Activated CD8-positive, alpha-beta memory T cell treated with anti-CD3 and anti-CD28 coated beads, Interleukin-2, amount 50 U/mL, for 4 hours (primary cell): ENCODE measurements at places on chromosomes 11 and 22.

DNA sequence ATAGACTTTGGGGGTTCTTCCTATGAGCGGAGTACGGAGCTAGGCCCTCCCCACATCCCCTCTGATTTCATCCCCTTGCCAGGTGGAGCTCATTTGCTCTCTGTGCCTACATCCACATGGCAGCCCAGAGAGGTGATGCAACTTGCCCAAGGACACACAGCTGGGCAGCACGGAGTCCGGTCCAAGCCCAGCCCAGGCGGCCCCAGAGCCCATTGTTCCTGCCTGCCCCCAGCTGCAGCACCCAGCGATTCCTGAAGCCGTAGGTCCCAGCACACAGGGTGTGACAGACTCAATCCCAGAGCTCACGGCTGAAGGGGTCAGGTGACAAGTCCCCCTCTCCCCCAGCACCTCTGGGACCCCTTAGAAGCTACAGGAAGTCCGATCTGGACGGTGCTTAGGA is 22.2 kb upstream of the RFPL3 start:
- no peak for DNase-seq

GRCh38 chr11:126164781-126165180 is 46.7 kb downstream of the RPUSD4 start:
- DNase-seq, result no peak

DNA sequence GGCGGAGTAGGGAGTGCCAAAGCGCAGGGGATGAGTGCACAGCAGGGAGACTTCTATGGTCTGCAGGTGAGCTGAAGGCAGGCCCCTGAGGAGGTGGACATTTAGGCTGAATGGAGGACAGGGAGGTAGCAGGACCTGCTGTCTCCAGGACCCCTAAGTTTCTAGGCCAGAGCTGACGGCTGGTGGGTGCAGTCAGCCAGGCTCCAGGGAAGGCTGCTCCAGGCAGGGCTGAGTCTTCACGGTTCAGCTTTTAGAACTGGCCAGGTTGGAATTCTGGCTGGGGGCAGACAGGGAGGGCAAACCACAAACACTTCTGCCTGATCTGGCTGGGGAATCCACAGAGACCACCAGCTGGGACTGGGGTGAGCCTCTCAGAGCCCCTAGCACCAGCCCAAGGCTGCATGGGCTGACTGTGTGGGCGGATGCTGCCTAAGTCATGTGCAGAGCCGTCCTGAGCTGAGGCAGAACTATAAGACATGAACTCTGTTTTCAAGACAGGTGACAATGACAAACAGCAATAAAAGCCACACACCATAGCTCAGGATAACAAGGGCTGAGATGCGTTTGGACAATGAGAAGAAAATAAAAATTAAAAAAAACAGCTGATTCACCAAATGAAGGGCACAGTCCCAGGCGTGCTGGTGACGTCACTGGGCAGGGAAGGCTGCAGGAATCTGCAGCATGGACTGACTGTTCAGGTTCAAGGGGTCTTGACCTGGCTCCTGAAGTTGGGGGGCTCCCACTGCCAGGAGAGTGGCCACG is 10.4 kb upstream of the MALAT1 start:
- no peak for DNase-seq

DNA sequence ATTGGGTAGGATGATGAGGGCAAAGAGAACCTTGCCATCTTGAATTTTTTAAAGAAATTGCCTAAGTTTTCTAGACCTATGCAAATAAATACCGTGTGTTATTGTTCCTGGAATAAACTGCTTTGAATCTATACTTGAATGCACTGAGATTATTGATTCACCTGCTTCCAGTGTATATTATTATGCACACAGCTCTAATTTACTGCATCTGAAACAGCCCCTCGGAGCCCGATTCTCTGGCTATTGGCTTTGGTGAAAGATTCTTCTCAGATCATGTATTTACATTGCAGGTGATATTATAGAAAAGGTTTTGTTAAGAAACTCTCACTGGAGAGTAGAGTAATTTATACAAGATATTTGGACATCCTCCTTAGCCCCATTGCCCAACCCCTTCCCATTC is 254.2 kb downstream of the TENM4 start:
- no peak for DNase-seq

DNA sequence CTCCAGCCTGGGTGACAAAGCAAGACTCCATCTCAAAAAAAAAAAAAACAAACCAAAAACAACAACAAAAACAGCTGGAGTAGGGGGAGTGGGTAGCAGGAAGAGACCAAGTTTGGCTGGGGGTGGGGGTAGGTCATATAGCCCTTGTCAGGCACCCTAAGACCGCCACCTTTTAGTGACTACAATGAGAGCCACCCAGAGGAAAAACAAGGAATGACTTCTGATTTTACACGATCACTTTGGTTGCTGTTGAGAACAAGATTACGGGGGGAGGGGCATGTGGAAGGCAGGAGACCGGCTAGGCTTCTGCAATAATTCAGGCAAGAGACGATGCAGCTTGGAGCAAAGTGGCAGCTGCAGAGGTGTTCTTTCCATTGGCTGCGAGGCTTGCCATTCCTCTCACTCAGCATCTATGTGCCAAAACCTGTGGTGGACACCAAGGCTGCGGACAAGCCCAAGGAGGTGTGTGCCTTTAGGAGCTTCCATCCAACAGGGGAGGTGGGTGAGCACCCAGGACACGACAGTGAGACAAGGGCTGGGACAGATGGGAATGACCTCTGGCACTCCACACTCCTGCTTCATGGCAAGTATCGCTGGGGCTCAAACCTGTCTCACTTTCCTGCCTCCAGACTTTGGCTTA is 1.7 kb downstream of the RPS19BP1 start:
- no peak for DNase-seq

DNA sequence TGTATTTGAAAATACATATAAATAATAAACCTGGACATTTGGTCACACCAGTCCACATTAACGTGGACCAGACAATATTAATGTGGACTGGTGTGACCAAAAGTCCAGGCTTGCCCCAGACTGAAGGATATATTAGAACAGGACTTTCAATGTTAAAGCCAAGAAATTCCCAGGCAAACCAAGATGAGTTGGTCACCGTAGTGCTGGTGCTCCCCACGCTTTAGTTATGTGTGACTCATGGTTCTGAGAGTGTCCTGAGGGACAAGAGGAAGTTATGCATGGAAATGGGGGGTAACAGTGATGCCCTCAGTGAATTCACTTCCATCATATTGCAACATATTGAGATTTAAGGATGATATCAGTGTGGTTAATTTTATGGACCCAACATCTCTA is 31.4 kb downstream of the POU2AF1 start:
- DNase-seq, result no peak

- no peak for DNase-seq
Observed at GRCh38 chr11:34351687-34352469, 5.9 kb downstream of the ABTB2 start.

DNA sequence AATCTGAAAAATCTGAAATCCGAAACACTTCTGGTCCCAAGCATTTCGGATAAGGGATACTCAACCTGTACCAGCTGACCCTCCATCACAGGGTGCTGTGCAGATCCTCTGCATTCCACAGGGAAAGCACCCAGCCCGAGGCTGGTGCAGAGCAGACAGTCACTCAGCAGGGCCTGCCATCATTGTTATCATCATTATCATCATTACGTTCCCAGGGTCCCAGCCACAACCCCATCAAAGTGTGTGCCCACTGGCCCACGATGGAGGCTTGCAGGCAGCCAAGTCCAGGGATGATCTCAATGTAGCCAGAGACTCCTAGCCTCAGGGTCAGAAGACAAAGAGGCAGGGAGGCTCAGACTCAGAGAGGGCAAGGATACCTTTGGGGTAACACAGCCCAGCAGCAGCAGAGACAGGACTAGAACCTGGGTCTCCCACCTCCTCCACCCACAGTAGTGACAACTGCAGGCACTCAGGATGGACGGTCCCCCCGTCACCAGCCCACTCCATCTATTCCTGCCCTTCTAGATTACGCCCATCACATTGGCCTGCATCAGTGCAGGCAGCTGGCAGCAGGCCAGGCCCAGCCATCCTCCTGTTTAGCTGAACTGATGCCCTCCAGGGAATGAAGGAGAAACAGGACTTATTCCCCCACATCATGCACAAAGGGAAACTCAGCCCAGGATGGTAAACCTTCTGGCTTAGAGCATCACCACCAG is 10.3 kb downstream of the GAL3ST1 start:
- no peak for DNase-seq

DNA sequence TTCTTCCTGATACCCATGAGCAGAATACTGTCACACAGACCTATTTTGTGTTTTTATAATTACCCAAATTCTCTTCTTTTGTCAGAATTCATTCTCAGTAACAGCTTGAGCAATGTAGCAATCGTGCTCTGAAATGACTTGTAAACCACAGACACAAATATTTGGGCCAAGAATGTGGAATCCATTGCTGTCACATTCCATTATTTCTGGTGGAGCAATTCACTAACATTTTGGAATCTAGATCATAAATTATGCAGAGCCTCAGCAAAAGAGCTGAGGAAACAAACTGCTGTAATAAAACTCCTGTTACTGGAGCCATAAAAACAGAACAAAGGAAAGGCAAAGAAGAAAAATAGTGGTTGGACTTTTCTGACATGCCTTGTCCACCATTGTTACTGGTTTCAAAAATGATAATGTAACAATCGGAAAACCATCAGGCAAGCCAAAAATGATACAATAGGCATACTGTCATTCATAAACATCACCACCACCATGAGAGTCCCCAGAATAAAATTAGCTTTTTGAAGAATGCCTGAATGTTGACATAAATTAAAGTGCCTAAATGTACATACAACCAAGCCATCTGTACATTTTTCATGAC is 223.4 kb upstream of the PITPNB start:
- no peak for DNase-seq

- no peak for DNase-seq
Observed at GRCh38 chr11:68963779-68964178, 17.0 kb downstream of the MRGPRD start.

DNA sequence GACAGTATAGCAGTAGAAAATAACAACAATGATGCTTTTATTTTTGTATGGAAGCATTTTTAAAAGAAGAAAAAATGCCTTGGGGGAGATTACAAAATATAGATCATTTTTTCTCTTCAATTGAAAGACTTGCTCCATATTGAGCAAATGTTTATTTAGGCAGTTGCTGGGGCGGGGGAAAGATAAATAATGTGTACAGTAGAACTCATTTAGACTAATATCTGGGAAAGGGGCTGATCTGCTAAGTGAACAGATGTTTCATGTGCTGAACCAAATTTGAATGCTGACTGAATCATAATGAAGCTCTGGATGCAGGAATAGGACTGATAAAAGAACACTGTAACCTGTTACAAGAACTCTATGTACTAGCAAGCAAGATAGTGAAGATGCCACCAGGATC is 457.1 kb upstream of the TENM4 start:
- no peak for DNase-seq

GRCh38 chr11:65891219-65892136 is 1.0 kb downstream of the CCDC85B start:
- peak; percentile 47 for DNase-seq

- no peak for DNase-seq
Observed at GRCh38 chr22:42633013-42633412, 7.4 kb downstream of the ATP5MGL start.

GRCh38 chr11:109858152-109858551 is 235.0 kb upstream of the ZC3H12C start:
- DNase-seq, result no peak

DNA sequence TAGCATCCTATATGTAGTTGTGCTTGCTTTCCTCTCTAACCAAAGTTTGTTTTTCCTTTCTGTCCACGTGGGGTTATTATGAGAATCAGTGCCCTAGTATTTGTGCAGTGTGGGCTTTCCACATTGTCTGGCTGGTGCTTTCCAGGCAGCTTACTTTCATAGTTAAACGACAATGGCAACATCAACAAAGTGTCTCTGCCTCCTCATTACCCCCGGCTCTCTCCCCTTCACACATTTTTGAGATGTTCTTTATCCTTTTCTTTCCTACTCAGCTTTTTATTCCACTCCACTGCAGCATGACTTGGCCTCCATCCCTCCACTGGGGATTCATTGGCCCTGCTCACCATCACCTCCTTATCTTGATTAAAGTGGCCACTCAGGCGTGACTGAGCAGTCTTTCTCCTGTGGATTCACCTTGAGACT is 19.1 kb downstream of the SPECC1L start:
- no peak for DNase-seq

GRCh38 chr11:65625628-65626342 is 10.2 kb downstream of the PCNX3 start:
- DNase-seq, result peak; percentile 60

GRCh38 chr11:118338637-118339061 is 3.9 kb downstream of the CD3D start:
- DNase-seq, result peak; percentile 88

GRCh38 chr11:44016131-44016530 is 31.6 kb upstream of the ACCSL start:
- DNase-seq, result no peak

GRCh38 chr11:33480626-33481025 is 220.0 kb downstream of the C11orf91 start:
- no peak for DNase-seq

DNA sequence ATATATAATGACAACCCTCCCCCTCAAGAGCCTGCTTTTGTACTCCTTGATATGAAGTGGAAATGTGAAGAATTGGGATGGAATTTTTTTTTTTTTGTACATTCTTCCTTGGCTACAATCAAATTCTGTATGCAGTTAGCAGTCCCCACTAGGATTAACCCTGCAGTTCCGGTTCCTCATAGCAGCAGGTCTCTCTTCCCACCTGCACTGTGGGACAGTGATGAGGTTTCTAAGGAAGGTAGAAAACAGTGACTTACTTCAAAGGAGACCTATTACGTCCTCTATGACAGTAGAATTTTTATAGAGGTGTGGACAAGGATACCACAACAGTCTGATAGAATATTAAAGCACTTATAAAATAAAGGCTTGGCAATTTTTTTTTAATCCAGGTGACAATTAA is 46.3 kb upstream of the ALKBH3 start:
- no peak for DNase-seq

GRCh38 chr11:61488651-61489291 is 19.8 kb upstream of the LRRC10B start:
- no peak for DNase-seq

- no peak for DNase-seq
Observed at GRCh38 chr11:107587306-107587979, 3.5 kb upstream of the ELMOD1 start.

DNA sequence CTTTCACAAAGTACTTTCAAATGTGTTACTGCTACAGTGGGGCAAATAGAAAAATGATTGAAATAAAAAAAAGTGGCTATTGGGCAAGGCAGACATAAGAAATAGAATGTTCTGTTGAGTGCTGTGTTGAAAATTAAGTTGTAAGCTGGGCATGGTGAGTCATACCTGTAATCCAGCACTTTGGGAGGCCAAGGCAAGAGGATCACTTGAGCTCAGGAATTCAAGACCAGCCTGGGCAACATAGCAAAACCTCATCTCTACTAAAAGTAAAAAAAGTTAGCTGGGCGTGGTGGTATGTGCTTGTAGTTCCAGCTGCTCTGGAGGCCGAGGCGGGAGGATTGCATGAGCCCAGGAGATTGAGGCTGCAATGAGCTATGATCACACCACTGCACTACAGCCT is 26.9 kb upstream of the LDHA start:
- DNase-seq, result no peak
